ENCODE measurements at places on chromosomes 16 and 17.
A peak's percentile ranks its signal among the peaks of the same experiment; 100 is the strongest.

- DNase-seq: no peak
Observed at GRCh38 chr17:49353607-49354006, 8.4 kb downstream of the ZNF652 start.

DNA sequence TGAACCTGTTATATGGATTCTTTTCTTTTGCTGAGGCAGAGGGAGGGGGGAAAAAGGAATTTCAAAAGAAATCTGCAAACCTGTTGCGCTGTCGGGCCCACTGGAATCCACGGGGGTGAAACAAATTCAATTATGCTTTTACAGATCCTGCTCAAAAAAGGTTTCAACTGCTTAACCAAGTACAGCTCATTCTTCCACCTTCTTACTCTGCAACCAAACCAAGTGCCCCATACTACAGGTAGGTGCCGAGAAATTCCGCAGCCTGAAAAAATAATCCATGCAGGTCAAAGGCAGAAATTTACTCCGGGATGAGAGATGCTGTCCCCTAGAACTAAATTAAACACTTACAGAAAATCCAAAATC lies 416 bp downstream of the RNF43 start:
- DNase-seq: no peak

DNA sequence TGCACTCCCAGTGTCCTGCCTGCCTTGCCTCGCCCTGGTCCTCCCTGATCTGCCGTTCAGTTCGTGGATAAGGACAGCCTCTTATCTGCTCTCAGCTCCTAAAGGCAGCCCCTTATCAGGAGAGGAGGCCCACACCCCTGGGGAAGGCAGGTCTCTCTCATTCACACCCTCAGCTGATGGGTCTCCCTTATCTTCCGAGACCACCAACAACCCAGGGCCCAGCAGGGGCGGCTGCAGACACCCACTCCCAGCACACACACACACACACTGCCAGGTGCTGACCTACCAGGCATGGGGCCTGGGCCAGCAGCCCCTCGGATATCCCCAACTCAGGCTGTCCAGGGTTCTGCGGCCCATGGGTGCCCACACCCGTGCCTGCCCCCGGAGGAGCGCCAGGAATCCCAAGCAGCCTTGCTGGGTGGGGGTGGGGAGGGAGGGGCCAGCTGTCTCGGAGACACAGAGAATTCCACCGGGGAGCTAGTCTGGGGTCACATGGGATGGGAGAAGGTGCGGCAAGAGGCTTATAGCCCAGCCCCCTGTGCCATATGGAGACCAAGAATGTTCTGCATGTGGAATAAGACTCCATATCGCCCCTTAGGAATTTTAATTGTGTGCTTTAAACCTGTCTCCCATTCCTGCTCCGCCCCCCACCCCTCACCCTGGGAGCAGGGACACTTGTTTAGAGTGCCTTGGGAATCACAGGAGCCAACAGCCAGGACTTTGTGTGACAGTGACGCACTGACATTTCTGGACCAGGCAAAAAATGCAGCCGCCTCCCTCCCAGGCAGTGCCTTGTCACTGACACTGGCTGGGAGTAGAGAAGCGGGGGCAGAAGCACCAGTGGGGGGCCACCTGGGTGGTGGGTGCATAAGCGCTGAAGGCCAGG lies 41.9 kb upstream of the EMP2 start:
- DNase-seq: no peak

DNA sequence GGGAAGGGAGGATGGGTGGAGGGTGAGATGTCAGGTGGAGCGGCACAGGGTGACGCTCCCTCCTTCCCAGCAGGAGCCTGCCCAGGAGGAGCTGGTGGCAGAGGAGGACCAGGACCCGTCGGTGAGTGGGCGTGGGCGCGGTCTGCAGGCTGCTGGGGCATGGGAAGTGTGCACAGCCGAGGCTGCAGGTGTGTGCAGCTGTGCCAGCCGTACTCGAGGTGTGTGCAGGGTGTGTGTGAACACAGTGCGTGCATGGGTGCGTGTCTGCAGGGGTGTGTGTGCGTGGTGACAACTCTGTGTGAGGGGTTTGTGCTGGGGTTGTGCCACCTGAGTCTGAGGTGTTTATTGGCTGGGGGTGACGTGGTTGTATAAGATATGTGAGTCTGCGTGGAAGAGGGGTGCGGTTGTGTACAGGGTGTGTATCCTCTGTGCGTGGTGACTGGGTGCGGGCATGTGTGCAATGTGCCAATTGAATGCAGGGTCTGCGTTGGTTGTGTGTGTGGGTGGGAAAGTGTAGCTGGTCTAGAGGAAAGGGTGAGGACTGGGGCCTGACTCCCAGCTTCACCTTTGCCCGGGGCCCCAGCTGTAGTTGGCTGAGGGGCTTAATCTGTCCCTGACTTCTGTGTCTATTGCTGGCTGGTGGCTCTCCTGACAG lies 670 bp downstream of the TNFSF12 start:
- DNase-seq: peak; percentile 22

DNA sequence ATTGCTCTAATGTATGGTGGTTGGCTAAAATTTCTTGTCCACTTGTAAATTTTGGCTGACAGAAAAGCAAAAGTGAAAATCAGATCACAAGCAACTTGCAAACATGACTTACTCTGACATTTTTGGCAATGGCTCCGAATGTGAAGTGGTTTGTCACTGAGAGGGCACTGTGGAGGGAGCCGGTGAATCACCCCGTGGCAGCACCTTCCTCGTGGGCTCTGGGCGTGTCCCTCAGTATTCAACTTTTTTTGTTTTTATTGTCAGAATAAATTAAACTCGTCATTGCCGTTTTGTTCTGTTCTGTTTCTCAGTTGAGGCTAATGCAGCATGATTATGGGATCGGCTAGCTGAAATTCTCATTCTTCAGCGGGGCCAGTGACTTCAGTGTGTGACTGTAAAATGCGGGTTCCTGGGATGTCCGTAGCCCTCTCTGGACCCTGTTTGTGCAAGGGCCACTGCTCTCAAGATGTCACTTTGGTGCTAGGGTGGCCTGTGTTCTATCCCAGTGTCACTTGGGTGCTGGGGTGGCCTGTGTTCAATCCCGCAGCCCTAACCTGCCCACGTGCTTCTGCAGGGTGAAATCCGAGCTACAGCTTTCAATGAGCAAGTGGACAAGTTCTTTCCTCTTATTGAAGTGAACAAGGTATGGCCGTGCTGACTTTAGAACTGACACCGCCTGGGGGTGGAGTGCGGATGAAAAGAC lies 48.8 kb downstream of the RPA1 start:
- DNase-seq: no peak

GRCh38 chr17:58352596-58353388 lies 791 bp upstream of the SUPT4H1 start:
- no peak for DNase-seq

- DNase-seq: no peak
Observed at GRCh38 chr16:1651974-1652312, 26.1 kb upstream of the JPT2 start.
